Pulmonary artery endothelial cell (primary cell): ENCODE measurements at places on chromosomes 1 and 21.
A peak's percentile ranks its signal among the peaks of the same experiment; 100 is the strongest.

DNA sequence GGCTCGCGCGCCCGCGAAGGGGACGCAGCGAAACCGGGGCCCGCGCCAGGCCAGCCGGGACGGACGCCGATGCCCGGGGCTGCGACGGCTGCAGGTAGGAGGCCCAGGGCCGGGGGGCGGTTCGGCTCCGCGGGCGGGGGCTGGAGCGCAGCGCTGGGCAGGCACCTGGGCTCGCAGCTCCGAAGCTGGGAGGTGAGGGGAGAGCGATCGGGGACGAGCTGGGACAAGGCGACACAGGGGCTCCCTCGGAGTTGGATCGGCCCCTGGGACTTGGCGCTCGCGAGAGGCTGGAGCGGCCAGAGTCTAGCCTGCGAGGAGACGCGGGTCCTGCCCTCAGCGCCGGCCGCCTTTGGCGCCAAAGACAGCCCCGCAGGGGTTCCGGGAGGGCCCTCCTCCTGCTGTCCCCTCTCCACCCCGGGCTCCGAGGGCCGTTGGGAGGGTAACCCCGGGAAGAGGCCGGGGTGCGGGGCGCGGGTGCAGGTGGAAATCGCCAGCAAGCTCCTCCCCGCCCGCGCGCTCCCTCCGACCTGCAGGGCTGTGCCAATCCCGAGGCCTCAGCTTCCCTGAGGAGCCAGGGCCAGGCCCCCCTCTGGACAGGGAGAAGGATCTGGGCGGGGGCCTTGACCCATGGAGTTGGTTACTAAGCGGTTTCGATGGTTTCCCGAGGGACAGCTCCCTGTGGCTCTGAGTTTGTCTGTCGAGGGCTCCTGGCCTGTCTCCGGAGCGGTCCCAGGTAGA, 401 bp downstream of the TP73 start:
- no peak for DNase-seq

- DNase-seq = no peak
These were observed 88.4 kb downstream of the DPYD start for GRCh38 chr1:97832481-97832880.

DNA sequence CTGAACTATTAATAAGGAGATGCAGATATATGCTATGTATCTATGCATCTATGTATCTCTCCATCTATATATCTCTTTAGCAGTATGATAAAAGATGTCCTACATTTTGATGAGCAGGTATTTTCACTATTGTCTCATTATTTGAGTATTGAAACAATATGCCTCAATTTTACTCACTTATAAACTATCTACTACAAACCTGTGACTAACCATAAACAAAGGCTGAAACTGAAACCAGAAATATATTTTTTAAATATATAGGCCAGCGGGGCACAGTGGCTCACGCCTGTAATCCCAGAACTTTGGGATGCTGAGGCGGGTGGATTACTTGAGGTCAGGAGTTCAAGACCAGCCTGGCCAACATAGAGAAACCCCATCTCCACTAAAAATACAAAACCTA, 22.0 kb downstream of the EIF4G3 start:
- DNase-seq = no peak

GRCh38 chr1:18062185-18062584, 45.4 kb upstream of the IGSF21 start:
- no peak for DNase-seq

DNA sequence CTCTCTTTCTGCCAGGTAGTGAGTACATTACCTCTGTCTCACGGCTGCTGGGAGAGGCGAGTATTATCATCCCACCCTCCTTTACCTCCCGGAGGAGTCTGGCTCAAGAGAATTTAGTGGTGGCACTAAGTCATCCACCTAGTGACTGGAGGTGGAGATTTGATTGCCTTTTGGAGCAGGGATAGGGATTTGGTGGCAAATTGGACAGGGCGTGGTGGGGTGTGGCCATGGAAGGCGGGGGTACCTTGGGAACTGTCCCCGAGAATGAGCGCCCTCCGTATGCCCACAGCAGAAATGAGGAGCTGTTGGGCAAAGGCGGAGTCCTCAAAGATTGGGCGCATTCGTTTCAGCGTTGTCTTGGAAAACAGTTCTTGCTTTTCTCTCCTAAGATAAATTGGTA, 32.1 kb upstream of the HMGN1 start:
- no peak for DNase-seq

GRCh38 chr1:59063501-59063900, 233.4 kb upstream of the FGGY start:
- no peak for DNase-seq

- no peak for DNase-seq
These were observed 87.3 kb downstream of the CAMK2N1 start for GRCh38 chr1:20398744-20399143.

GRCh38 chr21:38352536-38353219, 95.9 kb downstream of the KCNJ15 start:
- no peak for DNase-seq

GRCh38 chr1:23953020-23953419, 6.6 kb upstream of the PNRC2 start:
- DNase-seq = no peak

DNA sequence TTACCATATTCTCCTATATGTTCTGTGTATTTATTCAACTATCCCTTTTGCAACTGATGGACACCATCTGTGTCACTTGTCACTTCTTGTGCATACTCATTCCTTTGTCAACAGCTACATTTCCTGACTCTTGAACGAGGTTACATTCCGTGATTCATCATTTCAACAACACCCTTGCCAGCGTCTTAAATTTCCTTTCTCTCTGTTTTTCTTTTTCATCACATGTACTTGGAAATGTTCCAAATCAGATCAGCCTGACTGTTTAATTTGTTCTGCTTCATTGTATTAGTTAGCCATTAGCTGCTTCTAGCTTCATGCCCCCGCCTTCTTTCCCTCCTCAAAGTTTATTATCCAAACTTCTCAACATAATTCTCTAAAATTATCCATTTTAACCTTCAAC, 173.0 kb downstream of the ADGRL4 start:
- DNase-seq = peak; percentile 81

GRCh38 chr1:28108001-28108400, 19.6 kb upstream of the EYA3 start:
- DNase-seq = no peak
